Placental epithelial cell (primary cell): ENCODE measurements at places on chromosomes 3 and 15. TPM values are rescaled to one million over a fixed set of nuclear protein-coding genes. Genes with fewer than 3 reads are reported as not detected.

Gene OIP5
- total RNA-seq = 2.7 and 4.1 TPM in 2 replicates

Gene IQCF5
- total RNA-seq = not detected in 2 replicates

Gene FYTTD1
- total RNA-seq = 23.2 and 35.1 TPM in 2 replicates

Gene SKOR1
- total RNA-seq = 0.22 and 0.79 TPM in 2 replicates

Gene RAD51
- 4.3 and 4.7 TPM in 2 replicates for total RNA-seq

Gene ITPKA
- under 0.01 TPM in 1 of 2 replicates, not detected in the other for total RNA-seq
